NK-92 treated with Interleukin-12 subunit alpha and Interleukin-12 subunit beta, amount 100 ng/mL, for 24 hours (cell line): ENCODE measurements at places on chromosomes 5 and 9.

- no peak for DNase-seq
Measured at GRCh38 chr5:126046318-126046717, 376.9 kb upstream of the GRAMD2B start.

GRCh38 chr5:138754699-138755057 lies 1.5 kb downstream of the CTNNA1 start:
- no peak for DNase-seq

DNA sequence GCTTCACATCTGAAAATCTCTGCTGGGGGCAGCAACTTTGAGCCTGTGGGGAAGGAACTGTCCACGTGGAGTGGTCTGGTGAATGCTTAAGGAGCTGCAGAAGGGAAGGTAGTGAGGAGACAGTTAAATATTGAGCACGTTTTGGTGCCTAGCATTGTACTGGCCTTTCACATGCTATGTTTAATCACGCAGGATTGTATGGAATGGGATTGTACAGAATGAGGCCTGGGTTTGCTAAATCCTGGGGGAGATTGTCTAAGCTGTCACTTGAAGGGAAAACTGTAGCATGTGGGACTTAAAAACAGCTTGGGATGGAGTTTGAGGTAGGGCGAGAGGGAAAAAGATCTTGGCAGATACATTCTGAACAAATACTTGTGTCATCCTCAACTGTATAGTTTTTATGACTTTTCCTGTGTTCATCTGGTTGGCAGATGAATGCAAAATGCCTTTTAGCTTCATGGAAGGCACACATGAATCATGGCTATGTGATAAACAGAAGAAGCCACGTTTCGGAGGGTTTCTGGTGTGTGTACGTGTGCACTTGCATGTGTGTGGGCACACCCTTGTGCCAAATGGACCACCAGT lies 106.6 kb downstream of the TMC1 start:
- no peak for DNase-seq

DNA sequence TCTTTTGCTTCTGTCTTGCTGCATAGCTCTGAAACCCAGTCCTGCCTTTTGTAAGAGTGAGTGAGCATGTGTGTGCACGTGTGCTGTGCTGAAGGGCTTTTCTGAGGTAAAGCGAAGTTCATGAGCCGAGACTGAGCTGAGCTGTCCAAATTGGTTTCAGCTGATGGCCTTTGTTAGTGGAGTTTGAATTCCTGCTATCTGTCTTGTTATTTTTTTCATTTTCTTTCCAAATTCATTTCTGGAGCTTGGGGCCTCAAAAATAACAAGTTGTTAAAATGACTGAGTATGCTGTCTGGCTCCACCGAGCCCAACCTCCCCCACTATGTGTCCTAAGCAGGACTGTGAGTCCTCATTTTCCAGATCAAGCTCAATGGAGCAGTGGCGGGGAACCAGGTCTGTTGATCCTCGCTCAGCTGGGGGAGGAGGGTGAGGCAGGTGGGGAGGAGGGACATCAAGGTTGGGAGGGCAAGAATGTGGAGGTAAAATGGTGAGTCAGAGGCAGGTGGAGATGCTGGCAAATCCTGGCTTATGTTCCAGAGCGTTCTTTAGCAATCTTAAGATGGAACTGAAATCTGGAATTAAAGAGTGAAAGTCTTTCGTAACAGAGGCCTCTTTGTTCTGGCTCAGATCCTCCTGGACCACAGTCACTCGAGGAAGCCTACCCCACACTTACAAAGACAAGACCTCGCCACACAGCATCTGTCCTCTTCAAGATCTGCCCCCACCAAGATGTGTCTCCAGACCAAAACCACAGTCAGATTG lies 63.9 kb downstream of the SREK1 start:
- no peak for DNase-seq

DNA sequence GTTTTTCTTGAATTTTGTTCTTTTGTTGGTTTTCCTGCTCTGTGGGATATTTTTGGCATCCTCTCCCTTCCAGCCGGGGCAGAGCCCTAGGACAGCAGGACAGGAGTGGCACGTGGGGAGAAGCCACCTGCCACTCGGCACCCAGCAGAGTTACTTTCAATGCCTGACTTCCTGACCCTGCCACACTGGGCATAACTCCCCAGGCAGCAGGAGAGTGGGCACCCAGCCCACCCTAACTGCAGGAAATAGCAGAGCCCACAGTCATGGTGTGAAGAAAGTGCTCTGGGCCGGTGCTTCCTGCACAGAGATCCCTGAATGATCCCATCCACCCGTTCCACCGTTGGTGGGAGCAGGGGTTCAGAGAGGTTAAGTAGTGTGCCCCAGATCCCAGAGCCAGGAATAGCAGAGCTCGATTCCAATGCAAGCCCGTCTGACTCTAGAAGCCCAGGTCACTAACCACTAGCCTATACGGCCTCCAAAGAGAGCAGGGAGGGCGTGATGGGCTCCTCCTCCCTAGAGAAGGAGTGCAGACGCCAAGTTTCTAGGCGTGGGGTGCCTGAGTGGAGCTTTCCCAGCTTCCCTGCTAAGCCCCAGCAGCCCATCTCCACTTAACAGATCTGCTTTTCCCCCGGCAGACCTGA lies 8.1 kb upstream of the NUP214 start:
- DNase-seq = no peak

GRCh38 chr5:180786531-180787398 lies 15.8 kb downstream of the MGAT1 start:
- DNase-seq = no peak

DNA sequence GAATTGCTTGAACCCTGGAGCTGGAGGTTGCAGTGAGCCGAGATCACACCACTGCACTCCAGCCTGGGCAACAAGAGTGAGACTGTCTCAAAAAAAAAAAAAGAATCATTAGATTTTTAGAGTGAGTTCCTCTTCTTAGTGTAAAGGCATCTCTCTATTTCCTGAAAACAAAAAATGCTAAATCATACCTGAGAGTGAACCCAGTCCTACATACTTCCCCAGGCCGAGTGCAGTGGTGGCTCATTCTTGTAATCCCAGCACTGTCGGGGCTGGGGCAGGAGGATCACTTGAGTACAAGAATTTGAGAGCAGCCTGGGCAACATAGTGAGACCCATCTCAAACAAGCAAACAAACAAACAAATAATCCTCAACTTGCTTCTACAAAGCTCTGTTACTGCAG lies 38.2 kb upstream of the LPAR1 start:
- no peak for DNase-seq

- no peak for DNase-seq
Measured at GRCh38 chr5:106854105-106854687, 816.5 kb downstream of the EFNA5 start.

DNA sequence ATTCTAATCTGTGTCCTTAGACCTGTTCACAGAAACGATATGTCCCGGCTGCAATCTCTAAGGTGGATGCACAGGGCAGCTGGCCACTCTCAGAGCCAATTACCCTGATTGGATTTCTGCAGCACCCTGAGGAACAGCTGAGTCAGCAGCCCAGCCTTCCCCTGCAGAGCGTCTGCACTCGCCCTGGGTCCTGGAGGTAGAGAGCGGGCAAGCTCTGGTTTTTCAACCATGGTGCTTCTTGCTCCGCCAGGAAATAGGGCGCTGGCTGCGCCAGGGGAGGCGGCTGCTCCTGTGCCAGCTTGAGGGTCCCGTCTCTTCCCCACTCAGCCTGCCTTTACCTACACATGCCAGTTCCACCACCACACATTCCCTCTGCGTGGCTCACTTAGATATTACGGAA lies 19.2 kb downstream of the NDUFS6 start:
- no peak for DNase-seq

GRCh38 chr9:98182069-98182820 lies 10.2 kb downstream of the CORO2A start:
- no peak for DNase-seq

DNA sequence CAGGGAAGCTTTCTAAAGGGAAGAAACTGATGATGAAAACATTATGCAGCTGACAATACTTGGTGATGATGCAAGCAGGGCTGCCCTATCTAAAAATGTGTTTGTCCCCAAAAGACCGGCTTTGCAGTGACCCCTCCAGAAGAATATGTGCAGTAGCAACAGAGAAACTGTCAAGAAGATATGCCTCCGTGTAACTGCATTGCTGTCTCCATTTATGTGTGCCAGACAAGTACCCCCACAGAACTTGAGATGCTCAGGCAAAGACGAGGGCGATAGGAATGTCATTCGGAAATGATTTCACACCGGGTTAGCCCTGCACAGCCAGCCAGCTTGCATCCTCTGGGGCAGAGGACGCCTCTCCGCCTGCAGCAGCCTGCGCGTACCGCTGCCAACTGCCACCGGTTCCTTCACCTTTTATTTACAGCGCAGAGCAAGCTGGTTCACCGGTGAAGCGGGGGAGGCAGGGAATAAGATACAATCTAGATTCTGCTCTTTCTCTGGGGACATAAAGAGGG lies 2.0 kb downstream of the GABBR2 start:
- DNase-seq = no peak

DNA sequence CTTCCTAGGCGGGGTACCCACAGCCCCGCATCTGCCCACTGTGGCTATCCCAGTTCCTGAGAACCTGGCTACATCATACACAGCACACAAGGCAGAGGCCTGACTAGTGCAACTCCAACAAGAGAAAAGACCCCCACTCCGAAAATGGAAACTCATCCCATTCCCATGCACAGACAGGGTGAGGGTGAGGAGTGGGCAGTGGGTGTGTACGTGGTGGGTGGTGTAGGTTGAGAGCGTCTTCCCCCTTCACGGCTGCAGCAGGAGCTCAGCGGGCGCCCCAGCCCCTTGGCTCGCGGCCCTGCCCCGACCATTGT lies 501 bp upstream of the MAP1B start:
- no peak for DNase-seq

DNA sequence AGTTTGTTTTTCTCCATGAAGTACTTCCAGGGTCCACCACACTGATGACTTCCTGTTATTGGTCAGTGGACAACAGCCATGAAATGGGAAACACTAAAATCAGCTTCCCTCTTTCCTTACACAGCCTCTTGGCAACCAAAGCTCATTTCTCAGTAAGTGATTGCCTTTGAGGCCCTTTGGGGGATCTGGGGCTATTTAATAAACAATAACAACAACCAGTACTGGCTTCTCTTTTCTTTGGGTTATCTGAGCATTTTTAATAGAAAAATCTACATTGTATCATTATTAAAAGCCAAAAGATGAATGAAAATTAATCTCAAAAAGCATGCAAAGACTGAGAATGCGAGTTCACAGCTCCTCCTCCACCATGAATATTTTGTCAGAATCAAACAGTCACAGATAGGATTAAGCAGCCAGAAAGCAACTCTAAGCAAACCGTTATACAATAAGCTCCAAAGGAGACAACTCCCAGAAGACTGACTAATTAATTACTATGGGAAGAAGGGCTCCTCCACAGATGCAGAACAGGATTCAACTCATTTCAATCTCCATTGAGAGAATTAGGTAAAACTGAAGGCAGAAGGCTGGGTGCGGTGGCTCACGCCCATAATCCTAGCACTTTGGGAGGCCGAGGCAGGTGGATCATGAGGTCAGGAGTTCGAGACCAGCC lies 68.3 kb downstream of the SERINC5 start:
- no peak for DNase-seq
